ENCODE measurements at places on chromosomes 12 and 14.

- DNase-seq: no peak
Observed at GRCh38 chr12:113285679-113286610, 49.0 kb downstream of the SLC8B1 start.

GRCh38 chr14:36520601-36521525 is 831 bp upstream of the NKX2-1 start:
- no peak for DNase-seq

DNA sequence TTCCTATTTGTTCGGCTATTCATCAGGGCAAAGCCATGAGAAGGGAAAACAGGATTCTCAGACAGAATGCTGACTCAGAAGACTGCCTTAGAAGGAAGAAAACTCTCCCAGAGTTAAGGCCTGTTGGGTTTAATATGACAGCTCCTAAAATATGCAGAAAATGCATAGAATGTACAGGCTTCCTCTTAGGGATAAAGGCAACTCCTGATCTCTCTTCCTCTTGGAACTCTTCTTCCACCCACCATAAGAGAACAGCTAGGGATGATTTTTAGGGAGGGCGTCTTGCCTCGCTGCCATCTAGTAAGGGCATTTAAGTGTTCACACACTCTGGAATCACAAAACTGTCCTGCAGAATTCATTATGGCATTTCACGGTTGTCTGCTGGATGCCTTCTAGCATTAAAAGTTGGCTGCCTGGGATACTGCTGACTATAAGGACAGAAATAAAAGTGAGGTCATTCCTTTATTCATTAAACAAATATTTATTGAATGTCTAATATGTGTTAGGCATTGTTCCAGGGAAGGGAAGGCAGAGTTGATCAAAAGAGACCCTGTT is 73.7 kb downstream of the DCAF5 start:
- peak; percentile 47 for DNase-seq

GRCh38 chr12:17388679-17389078 is 701.3 kb downstream of the RERGL start:
- no peak for DNase-seq

DNA sequence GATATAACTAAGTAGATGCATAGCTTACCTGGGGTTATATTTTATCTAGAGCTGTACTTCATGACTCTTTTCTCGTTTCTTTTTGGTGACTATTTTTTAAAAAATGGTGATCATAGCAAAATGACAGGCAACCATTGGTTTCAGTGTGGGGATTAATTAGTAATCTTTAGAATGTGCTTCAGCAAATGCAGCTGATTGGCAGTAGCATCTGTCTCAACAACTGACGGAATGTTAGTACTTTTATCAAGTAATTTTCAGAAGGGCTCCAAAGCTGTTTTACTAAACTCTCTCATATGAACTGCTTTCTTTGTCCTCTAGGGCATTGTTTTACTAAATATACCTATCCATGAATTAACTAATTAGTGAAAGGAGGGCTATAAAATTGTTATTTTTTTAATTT is 117.6 kb downstream of the TRMT5 start:
- peak; percentile 19 for DNase-seq

- DNase-seq: no peak
Observed at GRCh38 chr14:71122866-71123565, 215.8 kb downstream of the PCNX1 start.

- no peak for DNase-seq
Observed at GRCh38 chr14:35573911-35574310, 39.9 kb downstream of the INSM2 start.

- DNase-seq: no peak
Observed at GRCh38 chr12:63918800-63919300, 74.3 kb downstream of the SRGAP1 start.

- no peak for DNase-seq
Observed at GRCh38 chr12:116549993-116550392, 9.2 kb upstream of the MAP1LC3B2 start.

DNA sequence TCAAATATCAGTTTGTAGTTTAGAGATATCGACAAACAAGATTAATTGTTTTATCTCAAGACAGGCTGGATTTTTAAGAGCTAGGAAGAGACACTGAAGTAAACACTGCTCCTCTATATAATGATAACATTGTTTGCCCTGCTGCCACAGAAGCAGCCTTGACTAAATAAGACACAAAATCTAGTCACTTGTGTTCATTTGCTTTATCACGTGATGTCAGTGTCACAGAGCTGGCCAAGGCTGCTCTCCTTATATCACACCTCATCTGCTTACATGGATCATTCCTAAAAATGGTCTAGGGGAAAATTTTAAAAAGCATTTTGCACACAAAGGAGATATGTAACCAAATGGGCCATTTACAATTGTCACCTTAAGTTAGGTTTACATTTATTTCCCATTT is 64.1 kb downstream of the SOX5 start:
- no peak for DNase-seq

DNA sequence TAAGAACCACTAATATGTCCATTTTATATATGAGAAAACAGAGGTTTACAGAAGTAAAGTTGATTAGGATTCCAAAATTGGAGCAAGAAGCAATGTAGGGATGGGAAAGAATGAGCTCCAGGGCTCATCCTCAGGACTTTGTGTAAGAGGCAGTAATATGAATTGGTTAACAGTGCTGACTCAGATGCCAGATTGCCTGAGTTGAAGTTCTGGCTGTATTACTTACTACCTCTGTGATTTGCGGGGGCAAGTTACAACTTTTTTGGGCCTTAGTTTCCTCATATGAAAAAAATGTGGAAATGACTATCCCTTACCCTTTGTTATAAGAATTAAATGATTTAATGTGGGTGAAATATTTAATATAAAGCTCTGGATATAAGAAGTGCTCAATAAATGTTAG is 35.1 kb upstream of the PPP2R5E start:
- DNase-seq: no peak

- peak; percentile 77 for DNase-seq
Observed at GRCh38 chr14:54653712-54654469, 87.0 kb downstream of the SAMD4A start.

DNA sequence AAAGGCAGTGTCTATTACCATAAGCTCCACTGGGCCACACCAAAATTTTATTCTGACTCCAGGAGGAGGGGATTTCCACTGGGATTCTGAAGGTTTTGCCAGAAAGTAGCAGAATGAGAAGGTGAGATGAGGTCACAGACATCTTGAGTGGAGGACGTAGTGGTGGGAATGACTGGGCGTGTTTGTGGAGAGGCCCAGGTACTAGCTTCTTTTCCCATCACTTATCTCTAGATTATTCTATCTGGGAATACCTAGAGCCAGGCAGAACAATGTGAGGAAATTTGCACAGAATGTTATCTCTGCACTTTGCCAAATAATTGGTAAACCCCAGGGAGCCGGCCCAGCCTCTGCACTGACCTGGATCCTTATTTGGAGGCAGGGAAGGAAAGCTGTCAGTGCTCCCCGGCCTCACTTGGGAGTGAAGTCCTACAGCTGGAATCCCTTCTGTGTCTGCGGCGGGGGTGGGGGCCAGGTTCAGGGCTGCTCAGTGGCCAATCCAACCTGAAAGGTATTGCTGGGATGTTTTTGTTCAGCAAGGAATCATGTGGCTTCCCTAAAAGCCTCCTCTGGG is 129.4 kb downstream of the C12orf75 start:
- no peak for DNase-seq

- no peak for DNase-seq
Observed at GRCh38 chr12:26379777-26380467, 184.5 kb downstream of the SSPN start.

- DNase-seq: peak; percentile 62
Observed at GRCh38 chr12:103930787-103931735, 851 bp downstream of the HSP90B1 start.

DNA sequence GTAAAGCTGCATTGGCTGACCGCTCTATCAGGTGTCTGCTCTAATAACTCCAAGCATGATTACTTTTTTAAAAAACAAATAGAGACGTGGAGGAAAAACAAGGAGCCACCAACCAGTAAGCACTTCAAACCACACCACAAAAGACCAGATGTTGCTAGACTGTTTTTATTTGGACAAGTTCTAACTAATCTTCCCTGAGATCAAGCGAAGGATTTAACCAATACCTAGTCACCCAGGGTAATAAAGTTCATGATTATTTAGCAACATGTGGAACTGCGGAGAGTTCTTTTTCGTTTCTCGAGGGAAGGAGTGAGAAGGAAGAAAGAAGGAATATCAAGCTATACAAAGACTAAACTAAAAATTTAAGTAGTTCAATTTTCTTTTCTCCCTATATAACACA is 288.1 kb downstream of the DUSP6 start:
- no peak for DNase-seq

- DNase-seq: no peak
Observed at GRCh38 chr14:99808515-99808914, 15.3 kb downstream of the EML1 start.

DNA sequence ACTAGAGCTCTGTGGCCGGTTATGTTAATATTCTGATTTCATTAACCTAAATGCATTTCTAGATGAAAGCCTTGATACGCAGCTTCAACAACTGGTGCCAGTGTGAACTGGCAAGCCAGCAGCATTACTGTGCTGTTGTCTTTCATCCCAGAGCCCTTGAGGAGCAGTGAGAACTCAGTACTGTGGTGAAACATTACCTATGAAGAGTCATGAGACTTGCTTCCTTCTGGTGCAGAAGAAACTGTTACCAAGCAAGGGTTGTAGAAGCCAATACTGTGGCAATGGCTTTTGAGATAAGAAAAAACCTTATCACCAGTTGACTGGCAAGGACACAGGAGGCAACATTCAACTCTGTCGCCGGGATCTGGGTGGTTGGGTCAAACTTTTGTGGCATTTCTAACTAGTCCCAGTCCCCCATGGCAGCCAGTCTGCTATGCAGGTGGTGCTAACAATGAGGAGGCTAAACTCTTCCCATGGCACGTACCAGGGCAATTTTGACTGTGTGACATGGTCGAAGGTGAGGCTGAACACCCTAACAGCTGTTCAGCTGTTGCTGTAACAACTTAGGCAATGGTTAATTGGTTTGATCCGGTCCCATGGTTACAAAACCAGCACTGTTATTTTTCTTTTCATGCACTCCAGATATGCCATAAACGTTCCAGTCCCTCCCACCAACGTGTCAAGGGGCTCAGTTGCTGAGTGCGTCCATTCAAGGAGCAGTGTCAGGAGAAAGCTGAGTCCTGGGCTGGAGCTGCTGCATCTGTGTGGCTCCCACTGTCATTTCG is 12.6 kb upstream of the LGALS3 start:
- no peak for DNase-seq

DNA sequence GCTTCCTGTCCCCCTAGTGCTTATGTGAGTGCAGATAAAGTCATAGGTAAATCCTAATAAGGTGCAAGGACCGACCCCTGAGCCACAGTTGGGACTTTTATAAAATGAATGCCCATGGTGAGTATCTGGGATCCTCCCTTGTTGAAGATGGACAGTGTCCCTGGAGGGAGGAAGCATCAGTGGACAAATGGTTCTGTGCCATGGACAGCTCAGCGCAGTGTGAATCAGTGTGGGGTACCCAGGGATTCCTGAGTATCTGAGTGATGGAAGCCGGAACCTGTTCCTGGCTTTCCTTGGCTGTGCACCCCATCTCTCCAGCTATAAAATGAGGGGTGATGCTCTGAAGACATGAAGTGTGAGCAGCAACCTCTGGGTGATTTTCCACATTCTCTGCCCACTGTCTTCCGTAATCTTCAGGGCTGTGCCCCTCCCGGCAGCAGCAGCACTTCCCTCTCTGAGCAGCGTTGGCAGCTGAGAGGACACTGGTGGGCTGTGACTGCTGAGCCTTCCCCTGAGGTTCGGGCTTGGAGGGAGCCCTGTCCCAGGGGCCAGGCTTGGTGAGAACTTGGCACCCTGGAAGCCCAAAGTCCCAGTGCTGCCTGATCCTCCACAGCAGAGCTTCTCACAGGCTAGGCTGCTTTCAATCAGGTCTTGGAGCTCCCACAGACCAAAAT is 25.0 kb downstream of the VCPKMT start:
- no peak for DNase-seq

Measured in femur (tissue), 1 donor.